ENCODE measurements at places on chromosomes 4 and X.

- DNase-seq, result no peak
Measured at GRCh38 chrX:40531056-40531826, 49.5 kb upstream of the ATP6AP2 start.

GRCh38 chr4:146121757-146122156, 53.8 kb upstream of the LSM6 start:
- DNase-seq, result no peak

DNA sequence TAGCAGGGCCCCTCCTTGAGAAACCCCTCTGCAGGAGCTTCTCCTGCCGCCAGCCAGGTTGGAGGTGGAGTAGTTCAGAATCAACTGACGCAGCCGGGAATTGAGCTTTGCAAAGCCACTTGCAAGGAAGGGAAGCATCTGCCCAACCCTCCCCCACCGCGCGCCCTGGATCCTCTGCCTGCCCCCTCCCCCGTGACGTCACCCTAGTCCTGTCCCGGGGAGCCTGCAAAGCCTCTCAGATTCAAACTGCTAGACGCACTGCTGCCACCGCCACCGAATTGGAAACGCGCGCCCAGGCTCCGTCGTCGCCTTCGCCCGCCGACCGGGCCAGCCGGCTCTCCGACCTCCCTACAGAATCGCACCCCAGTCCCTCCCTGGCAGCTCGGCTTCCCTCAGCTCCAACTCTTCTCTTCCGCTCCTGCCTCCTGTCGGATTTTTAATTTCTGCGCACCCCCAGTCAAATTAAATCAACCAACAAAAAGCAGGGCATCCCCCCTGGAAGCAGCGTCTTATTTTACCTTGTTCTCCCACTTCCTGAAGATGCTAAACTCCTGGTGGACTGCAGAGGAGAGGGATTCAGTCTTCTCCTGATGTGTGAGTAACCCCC, 3.8 kb downstream of the SLITRK2 start:
- no peak for DNase-seq

GRCh38 chrX:68571610-68572311, 72.9 kb downstream of the YIPF6 start:
- DNase-seq, result no peak

GRCh38 chrX:9134366-9134765, 100.4 kb upstream of the FAM9B start:
- no peak for DNase-seq

DNA sequence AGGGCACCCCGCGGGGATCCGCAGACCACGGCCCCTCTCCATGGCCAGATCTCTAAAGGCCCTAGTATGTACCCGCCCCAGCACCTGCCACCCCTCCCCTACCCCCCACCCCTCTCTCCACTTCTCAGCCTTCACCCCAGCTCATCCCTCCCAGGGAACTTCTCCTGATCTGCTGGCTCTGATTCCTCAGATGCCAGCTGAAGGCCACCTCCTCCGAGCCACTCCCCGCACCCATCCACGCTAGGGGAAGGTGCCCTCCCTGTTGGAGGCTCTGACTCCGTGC, 11.9 kb downstream of the PSAPL1 start:
- DNase-seq, result no peak

GRCh38 chr4:133316909-133317308, 167.8 kb downstream of the PCDH10 start:
- no peak for DNase-seq

DNA sequence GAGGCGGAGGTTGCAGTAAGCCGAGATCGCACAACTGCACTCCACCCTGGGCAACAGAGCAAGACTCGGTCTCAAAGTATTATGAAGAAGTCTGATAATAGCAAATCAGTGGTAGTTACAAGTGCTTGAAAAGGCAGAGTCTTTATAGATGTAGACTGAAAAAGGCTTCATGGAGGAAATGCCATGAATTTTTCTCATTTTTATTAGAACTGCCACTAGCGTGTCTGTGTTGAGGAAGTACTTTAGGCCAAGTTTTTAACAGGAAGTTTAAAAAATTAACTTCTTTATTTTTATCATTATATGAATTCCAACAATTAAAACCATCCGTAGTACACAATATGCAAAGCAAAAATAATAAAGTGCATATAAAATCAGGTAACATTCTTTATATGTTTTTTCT, 32.8 kb upstream of the IL13RA1 start:
- no peak for DNase-seq

DNA sequence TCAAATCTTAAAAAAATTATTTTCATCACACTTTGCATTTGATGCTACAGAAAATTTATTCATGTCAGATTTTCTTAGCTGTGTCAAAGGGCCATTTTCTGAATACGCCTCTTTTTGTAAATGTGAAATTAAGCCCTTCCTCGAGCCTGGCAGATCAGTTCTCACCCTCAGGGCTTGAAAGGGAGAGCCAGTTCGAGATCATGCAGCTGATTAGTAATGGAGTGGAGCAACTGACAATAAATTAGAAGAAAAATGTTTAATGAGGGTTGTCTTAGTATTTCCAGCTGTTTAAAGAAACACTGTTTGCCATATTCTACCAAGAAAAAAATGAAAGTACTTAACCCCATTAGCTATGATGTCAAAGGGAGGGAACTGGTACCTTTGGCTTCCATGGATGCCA, 28.7 kb downstream of the CC2D2A start:
- DNase-seq, result no peak

GRCh38 chrX:121579016-121579760, 531.8 kb downstream of the GLUD2 start:
- DNase-seq, result no peak

- DNase-seq, result no peak
Measured at GRCh38 chrX:15204130-15204751, 65.6 kb downstream of the ASB9 start.

GRCh38 chr4:44447563-44448504, 775 bp downstream of the KCTD8 start:
- no peak for DNase-seq

GRCh38 chr4:19879330-19879729, 372.4 kb upstream of the SLIT2 start:
- no peak for DNase-seq

GRCh38 chrX:40508560-40508959, 72.2 kb upstream of the ATP6AP2 start:
- DNase-seq, result no peak

DNA sequence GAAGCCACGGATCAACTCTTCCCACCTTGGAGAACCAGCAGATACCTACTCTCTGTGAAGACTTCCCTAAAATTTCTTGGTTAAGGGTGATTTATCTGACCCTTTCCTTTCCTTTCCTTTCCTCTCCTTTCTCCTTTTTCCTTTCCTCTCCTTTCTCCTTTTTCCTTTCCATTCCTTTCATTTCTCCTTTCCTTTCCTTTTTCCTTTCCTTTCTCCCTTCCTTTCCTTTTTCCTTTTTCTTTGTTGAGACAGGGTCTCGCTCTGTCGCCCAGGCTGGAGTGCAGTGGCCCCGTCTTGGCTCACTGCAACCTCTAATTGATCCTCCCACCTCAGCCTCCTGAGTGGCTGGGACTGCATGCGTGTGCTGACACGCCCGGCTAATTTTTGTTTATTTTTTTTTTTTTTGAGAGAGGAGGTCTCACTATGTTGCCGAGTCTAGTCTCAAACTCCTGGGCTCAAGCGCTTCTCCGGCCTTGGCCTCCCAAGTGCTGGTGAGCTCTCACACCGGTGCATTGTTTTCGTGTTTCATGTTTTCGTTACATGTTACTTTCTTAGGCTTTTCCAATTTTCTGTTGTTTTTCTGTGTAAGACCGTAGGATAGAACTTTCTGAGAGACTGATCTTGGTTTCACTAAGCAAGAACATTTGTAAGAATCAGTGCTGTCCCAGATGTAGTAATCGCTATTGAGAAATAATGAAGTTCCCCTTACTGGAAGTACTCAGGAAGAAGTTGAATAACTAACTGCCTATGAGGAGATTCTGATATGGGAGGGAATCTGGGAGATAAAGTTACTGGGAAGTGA, 2.0 kb downstream of the TMEM165 start:
- DNase-seq, result no peak

DNA sequence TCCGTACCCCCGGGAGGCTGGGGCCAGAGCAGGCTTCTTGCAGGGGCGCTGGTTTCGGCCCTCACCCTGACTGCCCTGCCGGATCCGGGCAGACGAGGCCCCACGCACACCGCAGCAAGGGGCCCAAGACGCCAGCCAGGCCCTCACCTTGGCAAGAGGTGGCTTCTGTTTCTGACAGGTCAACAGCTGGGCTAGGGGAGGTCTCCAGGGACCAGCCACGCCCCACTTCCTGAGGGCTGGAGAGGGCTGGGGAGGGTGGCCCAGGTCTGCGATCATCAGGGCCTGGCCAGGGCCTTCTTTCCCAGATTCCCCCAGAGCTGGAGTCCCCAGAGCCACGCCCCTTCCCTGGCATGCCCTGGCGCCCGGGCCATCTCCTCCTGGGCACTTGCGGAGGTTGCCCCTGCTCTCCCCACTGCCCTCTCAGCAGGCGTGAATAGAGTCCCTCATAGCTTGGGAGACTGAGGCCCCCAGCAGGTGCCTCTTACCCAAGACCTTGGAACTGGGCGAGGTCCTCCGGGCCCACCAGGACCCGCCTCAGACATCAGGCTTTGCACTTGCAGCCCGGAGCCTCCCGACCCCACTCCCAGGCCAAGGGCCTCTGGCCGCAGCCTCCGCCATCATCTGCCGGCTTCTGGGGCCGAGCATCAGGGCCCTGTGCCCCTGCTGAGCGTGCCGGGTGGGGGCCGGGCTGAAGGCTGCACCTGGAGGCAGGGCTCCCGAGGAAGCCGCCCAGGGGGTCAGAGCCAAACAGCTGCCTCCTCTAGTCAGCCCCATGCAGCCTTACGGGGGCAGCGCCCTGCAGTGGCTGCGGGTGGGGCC, 6.3 kb upstream of the FGFR3 start:
- no peak for DNase-seq

DNA sequence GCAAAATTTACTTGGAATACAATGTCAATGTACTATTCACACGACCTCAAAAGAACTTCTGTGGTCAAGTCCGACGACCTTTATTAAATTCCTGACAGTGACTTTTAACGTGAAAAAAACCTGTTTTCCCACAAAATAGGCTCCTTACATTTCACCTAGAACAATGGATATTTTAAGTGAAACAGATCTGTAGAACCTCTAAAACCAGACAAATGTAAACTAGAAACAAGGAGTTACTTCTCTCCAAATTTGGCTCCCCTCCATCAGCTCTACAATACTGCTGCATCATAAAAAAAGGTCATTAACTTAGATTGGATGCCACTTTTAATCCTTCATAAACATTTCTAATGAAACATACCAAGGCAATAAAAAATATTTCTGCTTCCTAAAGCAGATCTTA, 1.2 kb downstream of the NEK1 start:
- DNase-seq, result no peak

DNA sequence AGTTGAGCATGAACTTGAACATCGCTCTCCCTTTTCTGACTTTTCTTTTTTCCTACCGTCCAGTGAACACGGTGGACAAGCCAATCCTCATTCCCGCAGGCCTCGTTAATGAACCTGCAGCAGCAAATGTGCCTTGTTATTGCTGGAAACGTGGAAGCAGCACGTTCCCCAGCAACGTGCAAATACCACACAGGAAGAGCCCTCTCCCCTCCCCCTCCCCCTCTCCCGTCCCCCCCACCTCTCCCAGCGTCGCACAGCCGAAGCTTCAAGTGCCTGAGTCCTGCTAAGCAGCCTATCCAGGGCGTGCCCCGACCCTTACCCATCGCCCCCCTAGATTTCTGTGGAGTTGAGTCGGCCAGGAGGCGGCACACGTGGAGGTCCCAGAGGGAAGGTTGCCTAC, 219.9 kb downstream of the BCOR start:
- DNase-seq, result no peak

DNA sequence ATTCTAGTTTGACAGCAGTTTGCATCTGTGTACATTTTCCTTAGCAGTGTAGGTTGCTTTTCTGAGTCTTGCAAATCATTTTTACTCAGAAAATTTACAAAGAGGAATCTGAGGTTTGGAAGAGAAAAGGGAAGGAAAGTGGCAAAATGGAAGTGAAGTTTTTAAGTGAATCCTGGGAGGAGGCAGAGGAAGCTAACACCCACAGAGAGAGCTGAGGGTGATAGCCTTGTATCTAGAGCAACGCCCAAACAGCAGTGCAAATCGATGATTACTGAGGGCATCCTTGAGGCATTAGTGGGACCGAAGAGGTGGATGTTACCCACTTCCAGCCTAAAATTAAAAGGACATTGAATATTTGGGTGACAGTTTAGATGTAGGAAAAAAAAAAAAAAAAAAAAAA, 31.8 kb downstream of the KLF3 start:
- no peak for DNase-seq

- no peak for DNase-seq
Measured at GRCh38 chr4:38002451-38003071, 42.4 kb downstream of the PTTG2 start.

- DNase-seq, result no peak
Measured at GRCh38 chr4:184853436-184853835, 27.7 kb upstream of the ACSL1 start.

DNA sequence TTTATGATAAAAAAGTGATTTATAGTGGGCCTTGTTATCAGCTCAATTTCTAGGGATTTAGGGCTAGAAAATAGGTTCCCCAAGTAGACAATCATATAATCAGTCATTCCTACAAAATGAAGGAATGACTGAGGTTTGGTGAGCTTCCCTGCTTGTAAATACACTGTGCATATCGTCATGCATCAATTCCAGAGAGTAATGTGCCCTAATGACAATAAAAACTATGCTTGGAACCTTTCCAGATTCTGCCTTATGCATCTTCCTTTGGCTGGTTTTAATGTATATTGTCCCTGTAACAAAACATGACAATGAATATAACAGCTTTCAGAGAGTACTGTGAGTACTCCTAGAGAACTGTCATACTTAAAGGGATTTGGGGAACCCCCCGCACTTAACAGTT, 1310.9 kb downstream of the PCDH7 start:
- DNase-seq, result no peak

DNA sequence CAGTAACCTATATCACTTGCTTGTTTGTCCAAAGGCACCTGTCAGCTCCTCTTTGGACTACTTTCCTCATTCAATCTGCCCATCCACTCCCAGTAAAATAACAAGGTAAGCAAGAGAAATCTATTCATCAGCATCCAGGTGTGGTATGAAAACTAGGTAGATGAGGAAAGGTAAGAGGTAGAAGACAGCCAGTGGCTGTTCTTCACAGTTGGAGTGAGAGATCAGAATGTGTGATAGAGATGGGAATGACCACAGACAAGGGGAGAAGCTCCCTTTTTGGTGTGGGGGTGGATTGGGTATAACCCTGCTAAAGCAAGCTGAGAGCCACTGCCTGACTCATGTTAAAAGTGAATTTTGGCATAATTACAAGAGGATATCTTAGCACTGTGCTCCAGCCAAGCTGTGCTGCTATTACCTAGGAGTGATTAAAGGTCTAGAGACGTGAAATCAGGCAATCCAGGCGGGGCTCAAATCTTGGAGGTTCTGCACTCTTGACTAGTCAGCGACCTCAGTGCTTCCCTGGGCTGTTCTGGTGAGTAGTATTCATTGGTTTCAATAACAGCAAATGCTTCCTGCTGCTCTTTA, 28.1 kb upstream of the RASL11B start:
- DNase-seq, result no peak

DNA sequence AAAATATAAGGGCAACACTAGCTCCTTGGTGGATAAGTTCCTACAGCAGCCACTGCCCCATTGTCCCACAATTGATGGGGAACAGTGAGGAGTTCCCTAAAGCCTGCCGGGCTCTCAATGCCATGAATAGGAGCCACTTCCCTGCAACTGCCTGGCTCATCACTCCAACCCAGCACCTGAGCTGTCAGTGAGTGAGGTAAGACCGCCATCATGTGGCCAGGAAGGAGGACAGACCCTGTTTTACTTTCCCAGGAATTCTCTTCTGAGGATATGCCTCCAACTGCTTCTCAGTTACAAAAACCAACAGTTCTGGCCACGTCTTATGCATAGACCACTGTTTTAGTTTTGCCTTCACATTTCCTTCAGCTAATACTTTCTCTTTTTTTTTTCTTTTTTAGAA, 45.5 kb downstream of the SRPX start:
- no peak for DNase-seq

- DNase-seq, result no peak
Measured at GRCh38 chr4:7857238-7857701, 82.4 kb downstream of the AFAP1 start.
